ENCODE measurements at places on chromosomes 12 and 14.

DNA sequence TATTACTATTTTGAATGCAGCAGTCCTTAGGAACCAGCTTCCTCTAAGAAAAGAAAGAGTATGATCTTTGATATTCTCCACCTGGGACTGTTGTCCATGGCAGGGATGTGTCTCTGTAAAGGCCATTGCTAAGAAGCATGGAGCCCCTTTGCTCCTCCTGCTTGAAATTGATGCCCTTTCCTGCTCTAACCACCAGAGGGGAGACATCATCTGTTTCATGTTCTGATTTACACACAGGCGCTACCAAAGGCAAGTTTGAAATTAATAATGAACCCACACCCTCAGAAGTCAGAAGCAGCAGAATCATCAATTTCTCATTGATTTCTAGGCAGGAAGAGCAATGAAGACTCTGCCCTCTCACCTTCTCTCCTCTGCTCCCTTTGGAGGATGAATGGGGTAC lies 253.8 kb downstream of the RMST start:
- no peak for DNase-seq

GRCh38 chr14:57380935-57381334 lies 9.5 kb upstream of the NAA30 start:
- no peak for DNase-seq

DNA sequence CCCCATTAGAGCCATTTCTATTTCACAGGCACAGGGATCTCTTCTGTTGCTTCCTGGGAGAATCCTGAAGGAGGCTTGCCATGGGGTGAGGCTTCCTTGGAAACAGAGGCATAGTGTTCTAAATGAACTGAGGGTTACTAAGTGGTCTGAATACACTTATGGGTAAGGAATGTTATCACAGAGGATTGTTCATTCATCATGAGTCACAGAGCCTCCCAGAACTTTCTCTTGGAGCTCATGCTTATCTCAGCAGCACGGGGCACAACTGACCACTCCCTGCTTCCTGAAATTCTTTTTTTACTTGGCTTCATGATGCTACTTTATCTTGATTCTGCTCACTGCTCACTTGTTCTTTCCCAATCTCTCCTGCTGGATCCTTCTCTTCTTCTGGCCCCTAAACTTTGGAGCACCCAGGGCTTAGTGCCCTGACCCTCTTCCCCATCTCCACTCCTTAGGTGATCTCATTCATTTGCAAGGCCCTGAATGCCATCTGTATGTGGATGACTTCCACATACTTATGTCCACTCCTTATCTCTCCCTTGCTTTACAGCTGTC lies 57.9 kb downstream of the ANO6 start:
- no peak for DNase-seq

DNA sequence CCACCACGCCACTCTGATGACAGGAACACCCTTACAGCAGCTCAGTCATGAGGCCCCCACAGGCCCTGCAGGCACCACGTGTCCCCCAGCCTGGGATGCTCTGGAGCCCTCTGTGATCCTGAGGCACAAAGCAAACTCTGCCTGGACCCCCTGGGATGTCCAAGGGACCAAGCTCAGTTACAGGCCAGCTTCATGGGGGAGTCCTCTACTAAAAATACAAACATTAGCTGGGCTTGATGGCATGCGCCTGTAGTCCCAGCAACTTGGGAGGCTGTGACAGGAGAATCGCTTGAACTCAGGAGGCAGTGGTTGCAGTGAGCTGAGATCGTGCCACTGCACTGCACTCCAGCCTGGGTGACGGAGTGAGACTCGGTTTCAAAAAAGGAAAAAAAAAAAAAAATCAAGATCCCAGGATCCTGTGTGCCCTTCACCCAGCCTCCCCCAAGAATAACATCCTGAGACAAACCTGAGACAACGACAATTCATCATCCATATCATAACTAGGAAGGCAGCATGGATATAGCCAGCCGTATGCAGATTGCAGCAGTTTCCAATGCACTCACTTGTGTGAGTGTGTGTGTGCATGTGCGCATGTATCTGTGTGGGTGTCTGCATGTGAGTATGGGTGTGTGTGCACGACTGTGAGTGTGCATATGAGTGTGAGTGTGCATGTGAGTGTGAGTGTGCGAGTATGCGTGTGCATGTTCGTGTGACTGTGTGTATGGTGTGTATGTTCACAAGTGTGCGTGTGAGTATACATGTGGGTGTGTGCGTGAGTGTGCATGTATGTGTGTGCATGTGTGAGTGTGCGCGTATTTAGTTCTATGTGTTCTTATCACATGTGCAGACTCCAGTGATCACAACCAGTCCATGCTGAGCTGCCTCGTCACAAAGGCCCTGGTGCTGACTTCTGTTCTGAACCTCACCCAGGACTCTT lies 52.1 kb downstream of the NCOR2 start:
- no peak for DNase-seq

DNA sequence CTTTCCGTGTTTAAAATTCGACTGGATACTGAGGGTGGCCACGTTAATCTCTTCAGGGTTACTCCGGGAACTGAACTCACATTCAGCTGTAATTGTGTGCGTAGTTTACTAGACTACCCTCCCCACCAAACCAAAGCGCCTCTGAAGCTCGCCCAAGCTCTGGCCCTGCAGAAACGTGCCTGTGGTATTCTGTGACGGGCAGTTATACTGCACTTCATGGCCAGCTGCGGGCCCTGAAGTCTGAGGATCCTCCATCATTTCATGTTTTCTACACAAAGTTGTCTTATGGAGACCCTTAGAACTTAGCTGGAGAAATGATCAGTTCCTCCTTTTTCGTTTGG lies 688 bp downstream of the ZNF26 start:
- DNase-seq: no peak

DNA sequence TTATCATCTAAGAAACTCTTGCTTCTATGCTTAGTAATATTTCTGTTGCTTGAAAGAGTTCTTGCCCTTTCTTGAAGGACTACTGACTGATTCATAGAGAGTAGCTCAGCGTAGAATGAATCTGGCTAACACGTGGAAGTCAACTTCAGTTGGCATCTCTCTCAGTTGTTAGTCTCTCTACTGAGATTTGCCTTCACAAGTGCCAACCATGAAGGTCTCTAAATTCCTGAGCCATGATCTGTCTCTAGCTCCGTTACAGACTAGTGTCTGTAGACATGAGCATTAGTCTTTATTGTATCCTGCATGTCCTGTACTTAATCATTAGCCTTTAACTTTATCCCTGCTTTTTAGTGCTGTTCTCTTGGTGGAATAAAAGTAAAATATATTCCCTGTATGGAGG lies 19.1 kb upstream of the ALX1 start:
- DNase-seq: no peak

- no peak for DNase-seq
Measured at GRCh38 chr14:25620515-25620914, 570.6 kb upstream of the STXBP6 start.

GRCh38 chr12:130160711-130161231 lies 1.5 kb upstream of the FZD10 start:
- no peak for DNase-seq

- no peak for DNase-seq
Measured at GRCh38 chr12:30622509-30622908, 73.2 kb downstream of the IPO8 start.

DNA sequence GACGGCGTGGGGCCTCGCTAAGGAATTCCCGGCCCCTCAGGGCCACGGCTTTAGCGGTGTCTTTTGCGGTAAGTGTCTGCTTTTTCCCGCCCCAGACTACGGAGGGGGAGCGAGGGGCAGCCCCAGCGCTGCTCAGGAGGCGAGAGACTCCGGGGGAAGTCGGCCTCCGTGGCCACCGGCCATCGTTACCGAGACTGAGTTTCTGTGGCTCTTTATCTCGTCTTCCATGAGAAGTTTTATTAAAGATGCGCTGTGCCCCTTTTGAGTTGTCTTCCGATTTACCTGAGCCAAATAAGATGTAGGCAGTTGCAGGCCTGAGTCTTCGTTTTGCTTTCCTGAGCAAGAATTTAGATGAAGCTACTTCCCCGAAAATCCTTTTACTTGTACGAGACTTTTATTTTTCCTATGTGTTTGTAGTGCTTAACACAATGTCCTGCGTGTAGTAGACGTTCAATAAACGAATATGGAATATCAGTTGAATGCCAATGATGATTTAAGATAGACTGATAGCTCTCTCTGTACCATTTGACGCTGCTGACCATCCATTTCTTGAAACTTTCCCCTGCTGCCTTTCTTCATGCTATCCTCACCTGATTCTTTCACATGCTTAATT lies 462 bp downstream of the SRP54 start:
- DNase-seq: no peak

DNA sequence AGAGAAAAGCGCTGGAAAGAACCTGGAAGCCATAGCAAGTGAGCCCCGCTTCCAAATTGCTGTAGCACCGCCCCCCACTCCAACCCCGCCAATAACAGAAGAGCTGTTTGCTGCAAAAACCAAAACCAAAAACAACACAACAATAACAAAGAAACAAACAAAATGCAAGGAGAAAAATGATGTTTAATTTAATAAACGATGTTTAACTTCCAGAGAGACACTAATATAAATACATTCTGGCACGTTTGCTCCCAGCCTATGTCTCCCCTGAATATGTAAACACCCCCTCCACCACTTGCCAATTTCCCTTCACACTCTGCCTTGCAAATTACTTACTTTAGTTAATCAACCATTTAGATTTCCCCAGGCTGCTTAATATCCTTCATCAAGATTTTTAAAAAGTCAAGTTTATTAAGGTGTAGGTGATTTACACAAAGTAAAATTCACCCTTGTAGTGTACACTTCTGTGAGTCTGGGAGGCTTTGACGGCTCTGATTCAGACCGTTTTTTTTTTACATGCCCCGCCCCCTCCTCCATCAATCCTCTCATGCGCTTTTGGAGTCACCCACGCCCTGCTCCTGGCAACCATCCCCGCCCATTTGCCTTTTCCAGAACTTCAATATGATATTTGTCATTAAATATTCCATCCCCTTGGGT lies 482 bp upstream of the IFI27L2 start:
- no peak for DNase-seq

- DNase-seq: no peak
Measured at GRCh38 chr12:20063116-20063515, 305.2 kb upstream of the PDE3A start.

DNA sequence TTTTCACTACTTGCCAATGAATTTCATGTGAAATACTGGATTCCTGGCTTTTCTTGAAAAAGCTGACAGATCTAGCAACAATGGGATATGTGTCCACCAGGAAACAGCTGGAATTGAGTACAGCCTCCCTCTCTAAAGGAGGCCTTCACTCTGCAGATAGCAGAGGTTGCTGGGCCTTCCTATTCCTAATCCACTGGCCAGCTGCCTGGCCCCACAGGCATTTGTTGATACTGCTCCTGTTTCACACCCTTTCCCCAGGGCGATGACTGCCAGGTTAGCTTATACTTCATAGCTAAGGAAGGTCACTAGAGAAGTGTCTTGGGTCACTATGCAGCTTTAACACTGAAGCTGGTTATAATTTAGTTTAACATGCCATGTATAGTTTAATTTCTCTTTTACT lies 87.5 kb upstream of the PDZRN4 start:
- DNase-seq: no peak

- no peak for DNase-seq
Measured at GRCh38 chr14:53032838-53033390, 82.1 kb upstream of the FERMT2 start.

DNA sequence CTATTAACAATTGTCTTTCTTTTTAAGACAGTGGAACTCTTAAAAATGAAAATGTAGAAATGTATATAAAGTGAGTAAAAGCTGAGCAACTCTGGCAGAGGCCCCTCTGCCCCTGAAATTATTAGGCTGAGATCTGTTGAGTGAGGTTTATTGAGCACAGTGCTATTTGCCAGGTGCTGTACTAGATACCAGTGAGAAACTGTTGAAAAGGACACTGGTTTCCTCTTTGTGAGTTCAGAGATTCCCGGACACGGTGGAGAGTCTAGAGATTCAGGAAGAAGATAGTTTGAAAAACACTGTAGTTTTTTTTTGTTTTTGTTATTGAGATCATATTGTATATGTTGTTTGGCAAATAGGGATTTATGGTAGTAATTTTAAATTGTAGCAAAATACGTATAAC lies 11.2 kb downstream of the ACVR1B start:
- no peak for DNase-seq

GRCh38 chr14:86296173-86296572 lies 766.2 kb downstream of the FLRT2 start:
- DNase-seq: no peak

GRCh38 chr12:50032515-50032853 lies 7.2 kb upstream of the RACGAP1 start:
- DNase-seq: no peak

- no peak for DNase-seq
Measured at GRCh38 chr12:13258197-13258596, 61.7 kb downstream of the EMP1 start.

DNA sequence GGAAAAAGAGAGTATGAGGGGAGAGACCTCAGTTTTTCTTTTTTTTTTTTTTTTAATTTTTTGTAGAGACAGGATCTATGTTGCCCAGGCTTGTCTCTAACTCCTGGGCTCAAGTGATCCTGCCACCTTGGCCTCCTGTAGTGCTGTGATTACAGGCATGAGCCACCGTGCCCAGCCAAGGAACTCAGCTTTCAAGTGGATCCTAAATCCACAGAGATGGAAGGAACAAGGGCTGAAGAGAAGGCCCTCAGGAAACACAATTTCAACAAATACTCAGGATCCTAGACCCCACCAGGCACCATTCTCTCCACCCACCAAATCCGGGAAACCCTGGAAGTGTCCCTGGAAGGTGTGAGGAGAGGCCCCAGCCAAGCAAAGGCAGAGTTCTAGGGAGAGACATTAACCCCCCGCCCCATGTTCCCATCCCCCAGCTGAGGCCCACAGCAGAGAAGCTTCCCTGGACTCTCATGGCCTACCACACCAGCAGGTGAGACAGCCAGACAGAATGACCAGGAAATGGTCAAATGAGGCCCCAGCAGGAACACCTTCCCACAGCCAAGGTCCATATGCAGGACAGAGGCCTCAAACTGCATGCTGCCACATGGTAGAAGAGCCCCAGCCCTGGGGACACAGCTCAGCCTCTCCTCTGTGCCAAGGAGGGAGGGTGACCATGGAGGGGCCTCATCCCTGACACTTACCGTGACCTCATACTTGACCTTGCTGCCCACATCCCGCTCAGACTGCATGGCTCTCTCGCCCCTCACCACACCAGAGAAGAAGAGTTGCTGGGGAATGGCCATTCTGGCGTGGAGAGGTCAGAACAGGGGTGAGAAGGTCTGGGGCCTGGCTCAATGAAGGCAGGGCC lies 14.1 kb downstream of the ITGA7 start:
- no peak for DNase-seq

DNA sequence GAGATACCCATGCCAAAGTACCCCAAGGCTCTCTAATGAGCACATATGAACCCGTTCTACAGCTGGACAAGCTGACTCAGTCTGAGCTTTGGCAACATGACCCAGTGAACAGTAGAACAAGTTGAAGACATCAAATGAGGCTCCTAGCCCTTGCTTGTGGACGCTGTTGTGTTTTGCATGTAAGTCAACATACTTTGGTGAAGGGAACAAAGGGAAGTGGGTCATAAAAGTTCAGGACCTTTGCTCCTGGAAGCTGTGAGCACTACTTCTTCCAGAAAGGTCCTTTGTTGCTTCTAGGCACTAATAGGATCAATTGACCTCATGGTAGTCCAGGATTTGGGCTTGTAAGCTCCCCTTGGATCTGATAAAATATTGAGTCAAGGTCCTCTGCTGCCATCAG lies 613.5 kb upstream of the TBX3 start:
- DNase-seq: no peak
